KG1 (cell line): ENCODE measurements at places on chromosomes 7 and 10.

- no peak for DNase-seq
Measured at GRCh38 chr10:34979938-34980337, 110.2 kb downstream of the CUL2 start.

- DNase-seq = no peak
Measured at GRCh38 chr10:121062115-121062514, 211.0 kb downstream of the WDR11 start.

DNA sequence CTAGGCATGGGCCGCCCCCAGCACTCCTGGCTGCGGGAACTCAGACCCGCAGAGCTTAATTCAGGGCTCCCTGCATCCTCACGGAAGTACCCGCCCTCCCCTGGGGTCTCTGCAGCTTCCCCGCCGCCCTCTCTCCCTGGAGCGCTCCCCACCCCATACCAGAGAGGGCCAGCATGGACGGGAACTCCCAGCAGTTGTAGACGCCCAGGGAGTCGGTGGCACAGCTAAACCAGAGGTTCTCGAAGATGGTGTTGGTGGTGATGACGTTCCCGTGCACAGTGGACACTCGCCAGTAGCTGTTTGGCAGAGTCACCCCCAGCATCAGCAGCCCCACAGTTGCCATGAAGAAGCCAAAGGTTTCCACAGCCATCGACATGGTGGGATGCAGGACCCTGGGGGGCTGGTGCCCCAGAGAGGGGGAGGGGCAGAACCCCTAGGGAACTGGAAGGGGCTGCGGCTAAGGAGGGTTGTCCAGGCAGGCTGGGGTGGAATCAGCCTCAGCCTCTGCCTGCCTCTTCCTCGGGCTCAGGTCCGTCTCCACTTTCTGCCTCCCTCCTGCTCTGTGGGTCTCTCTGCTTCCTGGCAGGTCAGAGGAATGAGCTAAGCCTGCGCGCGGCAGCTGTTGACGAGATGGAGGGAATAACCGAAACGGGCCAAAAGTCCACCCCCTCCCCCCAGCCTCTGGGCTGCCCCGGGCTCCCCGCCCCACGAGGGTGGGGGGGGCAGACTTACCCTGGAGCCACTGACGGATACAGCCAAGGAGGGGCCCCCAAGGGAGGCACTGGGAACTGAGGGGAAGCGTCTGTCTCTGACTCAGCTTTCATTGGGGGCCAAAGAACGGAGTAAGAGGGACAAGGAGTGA lies at the start of gene CLDN15:
CLDN15 (minus strand) TSS at position 597 of the 862 bp plus-strand sequence; CDS start at position 376, 221 bp downstream.
- no peak for DNase-seq

DNA sequence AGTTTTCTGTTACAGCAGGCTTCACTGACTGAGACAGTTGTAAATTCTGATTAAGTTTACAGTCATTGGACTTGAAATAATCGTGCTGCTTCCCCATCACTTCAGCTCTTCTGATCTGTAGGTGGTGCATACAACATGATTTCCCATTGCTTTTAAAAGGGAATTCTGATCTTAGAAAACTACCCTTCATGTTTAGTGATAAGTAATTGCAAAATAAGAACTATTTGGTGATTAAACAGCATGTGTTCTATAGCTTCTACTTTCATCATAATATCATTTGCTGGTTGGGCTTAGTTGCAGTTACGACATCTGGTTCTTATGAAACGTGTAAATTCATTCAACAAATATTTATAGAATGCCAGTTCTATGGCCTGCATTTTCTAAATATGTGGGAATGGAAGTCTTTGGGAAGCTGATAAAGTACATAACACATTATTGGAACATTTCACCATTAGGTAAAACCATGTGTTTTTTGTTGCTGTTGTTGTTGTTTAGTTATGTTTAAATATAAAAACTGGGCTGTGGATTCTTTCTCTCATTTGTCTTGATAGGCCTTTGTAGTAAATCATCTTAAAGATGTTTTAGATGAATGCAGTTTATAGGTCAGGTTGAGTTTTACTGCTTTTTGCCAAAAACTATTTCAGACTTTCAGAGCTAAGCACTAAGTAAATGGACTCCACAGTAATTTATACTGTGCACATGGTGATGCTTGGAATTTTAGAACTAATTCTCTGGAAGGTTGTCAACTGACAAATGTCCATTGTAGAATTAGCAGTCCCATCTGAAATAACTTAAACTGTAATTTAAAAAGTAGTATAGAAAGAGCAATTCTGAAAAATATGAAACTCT lies 13.1 kb downstream of the GNAI1 start:
- DNase-seq = no peak

DNA sequence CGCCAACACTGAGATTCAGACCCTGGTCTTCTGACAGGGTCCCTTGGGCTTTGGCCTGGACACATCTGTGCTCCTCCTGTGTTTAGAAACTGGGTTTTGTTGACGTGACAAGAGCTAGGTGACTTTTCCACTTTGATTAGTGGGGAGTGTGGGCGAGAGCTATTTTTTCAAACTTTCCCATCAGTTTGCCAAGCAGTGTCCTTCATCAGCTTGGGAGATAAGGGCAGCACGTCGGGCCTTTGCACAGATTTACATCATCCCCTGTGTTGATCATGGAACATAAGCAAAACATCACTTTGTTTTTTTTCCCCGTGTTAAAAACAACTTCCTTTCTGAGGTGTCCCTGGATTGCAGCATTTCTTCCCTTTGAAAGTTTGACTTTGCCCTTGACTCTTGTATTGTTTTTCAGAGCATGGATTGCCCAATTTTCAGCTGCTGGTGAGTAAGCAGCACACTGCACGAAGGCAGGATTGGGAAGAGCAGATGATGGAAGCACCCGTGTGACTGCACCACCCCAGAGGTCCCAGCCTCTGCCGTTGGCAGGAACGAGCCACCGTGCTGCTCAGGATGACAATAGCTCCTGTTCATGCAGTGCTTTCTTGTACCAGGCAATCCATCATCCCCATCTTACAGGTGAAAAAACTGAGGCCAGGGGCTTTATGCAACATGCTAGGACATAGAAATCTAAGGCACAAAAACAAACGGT lies 6.4 kb upstream of the IGFBP1 start:
- DNase-seq = no peak

GRCh38 chr7:129514683-129515082 lies 12.4 kb downstream of the SMKR1 start:
- DNase-seq = no peak

- DNase-seq = no peak
Measured at GRCh38 chr7:68401313-68401712, 1197.0 kb upstream of the AUTS2 start.

DNA sequence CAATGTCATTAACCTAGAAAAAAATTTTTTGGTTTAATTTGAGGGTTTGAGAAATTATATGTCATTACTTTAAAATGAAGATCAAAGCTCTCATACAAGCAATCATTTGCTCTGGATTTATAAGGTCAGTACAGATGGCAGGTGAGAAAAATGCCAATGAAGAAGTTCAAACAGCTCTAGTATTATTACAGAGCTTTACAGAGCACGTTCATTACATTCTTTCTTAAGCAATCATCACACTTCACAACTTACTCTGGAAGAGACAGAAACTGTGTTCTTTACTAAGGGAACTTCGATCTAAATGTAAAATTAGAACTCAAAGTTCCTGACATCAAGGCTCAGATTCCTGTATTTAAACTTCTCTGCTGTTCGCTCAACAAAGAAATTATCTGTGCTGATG lies 153.4 kb downstream of the ATE1 start:
- DNase-seq = no peak

GRCh38 chr10:33337326-33337957 lies 3.0 kb upstream of the NRP1 start:
- DNase-seq = no peak

DNA sequence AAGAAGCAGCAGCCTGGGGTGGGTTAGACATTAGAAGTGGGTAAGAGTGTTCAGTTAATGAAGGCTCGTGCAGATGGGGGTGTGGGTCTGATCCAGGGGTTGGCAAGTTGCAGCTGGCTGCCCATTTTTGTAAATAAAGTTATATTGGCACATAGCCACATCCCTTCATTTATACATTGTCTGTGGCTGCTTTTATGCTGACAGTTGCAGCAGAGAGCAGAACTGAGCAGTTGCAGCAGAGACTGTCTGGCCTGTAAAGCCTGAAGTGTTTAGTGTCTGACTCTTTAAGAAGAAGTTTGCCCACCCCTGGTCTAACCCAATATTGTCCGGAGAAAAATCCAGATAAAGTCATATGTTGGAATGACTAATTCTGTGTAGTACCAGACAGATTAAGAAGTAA lies 38.1 kb downstream of the GLRX3 start:
- no peak for DNase-seq

DNA sequence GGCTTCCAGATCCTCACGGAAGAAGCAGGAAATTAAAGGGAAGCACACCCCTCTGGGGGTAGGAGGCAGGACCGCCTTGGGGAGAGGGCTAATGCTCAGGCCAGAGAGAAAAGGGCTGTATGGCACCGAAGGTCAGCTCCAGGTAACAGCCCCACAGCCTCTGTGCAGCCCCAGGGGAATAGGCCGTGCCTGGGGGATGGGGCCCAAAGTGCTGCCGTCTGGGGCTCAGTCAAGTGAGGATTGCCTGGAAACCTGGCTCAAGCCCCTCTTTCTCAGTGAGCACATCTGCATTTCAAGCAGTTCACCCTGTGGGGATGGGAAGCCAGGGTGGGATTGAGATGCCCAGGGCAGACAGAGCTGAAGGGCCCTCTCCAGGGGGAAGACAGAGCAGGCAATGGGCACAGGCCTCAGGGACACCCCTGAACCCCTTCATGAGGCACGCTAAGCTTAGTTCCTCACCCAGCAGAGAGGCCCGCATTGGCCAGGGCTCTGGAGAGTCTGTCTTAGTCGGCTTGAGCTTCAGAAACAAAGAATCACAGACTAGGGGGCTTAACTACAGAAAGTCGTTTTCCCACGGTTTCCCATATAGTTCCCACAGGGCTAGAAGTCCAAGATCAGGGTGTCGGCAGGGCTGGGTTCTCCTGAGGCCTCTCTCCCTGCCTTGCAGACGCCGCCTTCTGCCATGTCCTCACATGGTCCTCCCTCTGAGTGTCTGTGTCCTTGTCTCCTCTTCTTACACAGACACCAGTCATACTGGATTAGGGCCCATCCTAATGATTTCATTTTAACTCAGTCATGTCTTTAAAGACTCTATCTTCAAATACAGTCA lies 118.2 kb downstream of the PTPN20 start:
- DNase-seq = no peak

GRCh38 chr7:155373359-155374273 lies 75.9 kb downstream of the INSIG1 start:
- no peak for DNase-seq

GRCh38 chr7:152574892-152575548 lies 100.9 kb downstream of the XRCC2 start:
- no peak for DNase-seq

DNA sequence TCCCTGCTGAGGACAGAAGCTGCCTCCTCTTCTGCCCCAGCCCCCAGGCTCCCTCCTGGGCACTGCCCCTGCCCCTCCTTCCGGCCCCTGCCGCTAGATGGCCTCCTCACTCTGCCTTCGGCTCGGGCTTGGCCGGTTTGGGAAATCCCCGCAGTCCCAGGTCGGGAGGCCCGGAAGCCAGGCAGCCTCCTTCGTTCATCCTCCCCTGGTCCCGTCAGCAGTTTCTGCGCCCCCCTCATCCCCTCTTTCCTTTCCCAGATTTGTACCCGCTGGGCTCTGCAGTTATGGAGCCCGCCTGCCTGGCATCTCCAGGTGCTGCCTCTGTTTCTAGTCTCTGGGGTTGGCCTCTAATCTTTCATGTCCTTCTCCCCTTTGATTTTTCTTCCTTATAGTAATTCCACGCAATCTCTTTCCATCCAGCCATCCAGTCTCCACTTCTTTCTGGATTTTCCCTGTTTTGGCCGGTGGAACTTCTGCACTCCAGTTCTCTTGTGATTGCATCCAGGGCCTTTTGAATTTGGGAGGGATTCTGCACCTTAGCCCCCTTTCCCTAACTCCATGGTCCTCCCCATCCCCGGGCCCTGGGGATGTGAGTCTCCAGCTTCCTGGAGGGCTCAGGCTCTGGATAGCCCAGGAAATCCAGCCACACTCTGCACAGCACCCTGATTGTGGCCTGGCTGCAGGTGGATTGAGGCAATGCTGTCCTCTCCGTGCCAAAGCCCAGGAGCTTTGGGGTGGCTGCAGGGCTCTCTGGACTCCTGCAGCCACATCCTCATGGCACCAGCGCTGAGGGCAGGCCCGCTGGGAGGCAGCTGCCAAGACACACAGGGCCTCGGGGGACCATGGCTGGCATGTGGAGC lies 3.3 kb upstream of the SHH start:
- no peak for DNase-seq

- DNase-seq = no peak
Measured at GRCh38 chr10:17703706-17704105, 48.3 kb upstream of the TMEM236 start.

DNA sequence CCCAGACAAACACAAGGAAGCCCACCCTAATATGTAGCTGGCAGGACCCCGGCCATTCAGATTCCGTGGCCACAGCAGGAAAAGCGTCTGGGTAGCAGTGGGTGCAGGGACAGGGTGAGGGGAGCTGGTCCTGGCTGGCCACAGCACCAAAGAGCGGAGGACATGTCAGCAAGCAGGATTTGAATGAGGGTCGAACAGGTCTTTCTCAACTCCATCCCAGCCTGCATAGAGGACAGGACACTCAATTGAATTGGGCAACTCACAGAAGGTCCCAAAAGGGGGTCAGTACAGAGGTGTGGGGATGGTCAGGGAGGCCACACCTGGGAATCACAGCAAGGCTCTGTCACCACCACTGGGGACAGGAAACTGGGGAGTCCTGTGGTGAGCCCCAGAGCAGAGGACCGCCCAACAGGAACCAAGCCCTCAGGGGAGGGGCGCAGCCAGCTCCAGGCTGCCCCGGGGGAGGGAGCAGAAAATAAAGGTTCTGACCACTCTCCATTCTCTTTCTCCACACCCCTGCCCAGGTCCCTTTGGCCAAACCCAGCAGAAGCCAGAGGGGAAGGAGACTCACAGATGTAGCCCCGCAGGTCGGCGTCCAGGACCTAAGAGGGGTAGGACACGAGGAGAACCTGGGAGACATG lies 108.7 kb upstream of the PPP2R2D start:
- DNase-seq = no peak

DNA sequence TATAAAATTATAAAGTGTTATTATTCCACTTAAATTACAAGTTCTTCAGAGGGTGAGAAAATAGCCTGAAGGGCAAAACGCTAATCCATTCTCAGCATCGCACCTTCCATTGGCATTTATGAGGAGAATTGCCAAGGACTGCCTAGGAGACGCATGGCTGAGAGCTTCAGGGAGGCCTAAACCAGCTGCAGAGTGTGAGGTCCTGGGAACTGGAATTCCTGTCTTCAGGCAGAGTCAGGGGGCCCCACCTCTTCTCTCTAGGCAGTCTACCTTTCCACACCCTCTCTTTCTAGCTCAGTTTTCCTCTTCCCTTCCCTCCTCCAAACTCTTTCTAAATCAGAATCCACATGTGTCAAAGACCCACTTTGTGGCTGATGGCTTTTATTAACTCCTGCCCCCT lies 35.3 kb downstream of the LRRC72 start:
- no peak for DNase-seq

- no peak for DNase-seq
Measured at GRCh38 chr7:2301511-2301863, 12.8 kb downstream of the SNX8 start.
